Stimulated activated naive CD4-positive, alpha-beta T cell treated with Interleukin-2 at 50 U/mL for 16 hours (primary cell): ENCODE measurements at places on chromosomes 3 and 15.

- no peak for DNase-seq
These were observed 33.1 kb downstream of the CEP152 start for GRCh38 chr15:48777645-48778330.

DNA sequence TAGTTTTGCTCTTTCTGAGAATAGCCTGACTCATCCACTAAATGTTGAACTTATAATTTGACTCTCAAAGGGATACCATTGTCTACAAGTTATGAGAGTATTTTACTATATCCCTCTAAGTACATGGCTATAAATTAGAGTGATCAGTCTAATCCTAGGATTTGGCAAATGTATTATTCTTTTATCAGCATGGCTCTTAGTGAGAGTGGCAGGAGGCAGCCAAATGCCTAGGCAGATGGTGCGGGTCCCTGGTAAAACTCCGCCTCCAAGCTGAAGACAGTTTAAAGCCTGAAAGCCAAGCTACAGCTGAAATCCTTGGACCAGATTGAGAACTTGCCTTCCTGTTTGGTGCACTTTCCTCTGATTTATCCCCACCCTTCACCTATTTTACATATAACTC is 631.8 kb downstream of the SQOR start:
- no peak for DNase-seq

DNA sequence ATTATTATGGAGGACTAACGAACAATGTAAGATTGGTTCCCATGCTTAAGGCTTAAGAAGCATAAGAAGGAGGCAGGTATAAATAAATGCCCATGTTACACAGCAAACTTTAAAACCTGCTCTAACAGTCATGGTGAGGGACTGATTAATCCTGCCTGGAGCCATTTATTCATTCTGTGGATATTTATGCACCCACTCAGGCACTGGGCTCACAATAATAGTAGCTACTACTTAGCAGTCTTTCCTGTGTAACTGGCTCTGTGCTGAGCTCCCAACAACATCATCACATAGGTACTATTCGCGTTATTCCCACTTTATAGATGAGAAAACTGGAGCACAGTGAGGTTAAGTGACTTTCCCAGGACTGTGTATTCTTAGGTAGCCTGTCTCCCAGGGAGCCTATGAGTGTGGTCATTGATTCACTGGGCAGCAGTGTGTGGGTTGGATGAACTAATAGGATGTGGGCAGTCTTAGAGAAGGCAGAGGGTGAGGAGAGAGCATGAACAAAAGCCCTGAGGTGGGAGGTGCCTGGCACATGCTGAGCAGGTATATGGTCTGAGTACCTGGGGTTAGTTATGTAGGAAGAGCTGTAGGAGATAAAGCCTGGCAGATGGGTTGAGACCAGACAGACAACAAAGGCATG is 44.1 kb upstream of the UMPS start:
- DNase-seq: no peak

- no peak for DNase-seq
These were observed 8.9 kb downstream of the TAGLN3 start for GRCh38 chr3:112007633-112008032.

- DNase-seq: no peak
These were observed 524.7 kb downstream of the NAALADL2 start for GRCh38 chr3:175383813-175384212.

- no peak for DNase-seq
These were observed 188.4 kb downstream of the SATB1 start for GRCh38 chr3:18236726-18237125.

DNA sequence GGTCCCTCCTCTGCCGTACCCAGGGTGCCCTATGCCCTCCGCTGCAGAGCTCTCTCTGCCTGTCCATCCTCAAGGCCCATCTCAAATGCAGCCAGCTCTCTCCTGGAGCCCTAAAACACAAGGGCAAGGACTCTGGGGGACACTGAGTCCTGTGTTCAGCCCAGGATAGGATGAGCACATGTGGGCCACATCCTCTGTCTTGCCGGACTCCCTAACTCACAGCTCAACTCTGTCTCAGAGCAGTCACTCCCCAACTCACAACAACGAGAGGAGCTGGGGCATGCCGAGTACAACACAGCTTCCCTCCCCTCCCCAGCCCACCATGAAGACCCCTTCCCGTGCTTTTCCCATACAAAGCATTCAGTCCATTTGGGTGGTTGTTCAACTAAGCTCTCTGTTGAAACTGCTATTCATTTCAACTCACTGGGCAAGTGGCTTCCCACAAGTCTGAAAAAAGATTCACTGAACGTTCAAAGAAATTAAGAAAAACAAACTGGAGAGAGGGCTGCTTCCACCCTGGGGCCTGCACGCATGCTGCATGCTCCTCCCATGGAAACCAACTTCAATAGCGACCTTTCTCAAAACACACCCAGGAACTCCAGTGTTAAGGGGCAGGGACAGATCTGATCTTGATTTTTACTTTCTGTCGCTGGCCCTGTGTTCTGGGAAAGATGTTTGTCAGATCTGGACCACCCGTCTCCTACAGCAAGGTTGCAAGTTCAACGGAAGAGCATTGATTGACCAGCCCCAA is 124.3 kb upstream of the IGF1R start:
- DNase-seq: no peak

DNA sequence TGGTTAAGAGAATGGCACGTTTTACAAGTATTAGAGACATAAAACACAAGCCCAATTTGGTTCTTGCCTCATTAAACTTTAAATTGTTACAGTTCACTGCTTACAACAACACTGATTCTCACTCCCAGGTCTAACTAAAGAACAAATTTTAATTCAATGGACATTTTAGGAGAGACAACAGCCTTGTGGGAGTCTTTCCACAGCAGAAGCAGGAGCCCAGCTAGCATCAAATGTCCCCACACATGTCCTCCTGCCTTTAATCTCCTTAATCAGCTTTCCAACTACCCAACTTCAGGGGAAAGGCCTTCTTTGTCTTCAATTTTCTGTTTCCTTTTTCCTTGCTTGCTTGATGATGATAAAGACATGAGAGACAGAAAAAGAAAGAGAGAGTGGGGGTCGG is 287.8 kb upstream of the WNT5A start:
- no peak for DNase-seq
